ENCODE measurements at places on chromosomes 6 and 20. TPM values are rescaled to one million over a fixed set of nuclear protein-coding genes. Genes with fewer than 3 reads are reported as not detected.
A peak's percentile ranks its signal among the peaks of the same experiment; 100 is the strongest.

GRCh38 chr20:33697129-33697528 is 10.9 kb upstream of the E2F1 start:
- H3K27me3 ChIP-seq, result no peaks in the 10 kb centered on the region
- H3K27ac ChIP-seq, result no peak overlapping the region
- no peak overlapping the region for H3K4me3 ChIP-seq
- DNase-seq, result no peak

DNA sequence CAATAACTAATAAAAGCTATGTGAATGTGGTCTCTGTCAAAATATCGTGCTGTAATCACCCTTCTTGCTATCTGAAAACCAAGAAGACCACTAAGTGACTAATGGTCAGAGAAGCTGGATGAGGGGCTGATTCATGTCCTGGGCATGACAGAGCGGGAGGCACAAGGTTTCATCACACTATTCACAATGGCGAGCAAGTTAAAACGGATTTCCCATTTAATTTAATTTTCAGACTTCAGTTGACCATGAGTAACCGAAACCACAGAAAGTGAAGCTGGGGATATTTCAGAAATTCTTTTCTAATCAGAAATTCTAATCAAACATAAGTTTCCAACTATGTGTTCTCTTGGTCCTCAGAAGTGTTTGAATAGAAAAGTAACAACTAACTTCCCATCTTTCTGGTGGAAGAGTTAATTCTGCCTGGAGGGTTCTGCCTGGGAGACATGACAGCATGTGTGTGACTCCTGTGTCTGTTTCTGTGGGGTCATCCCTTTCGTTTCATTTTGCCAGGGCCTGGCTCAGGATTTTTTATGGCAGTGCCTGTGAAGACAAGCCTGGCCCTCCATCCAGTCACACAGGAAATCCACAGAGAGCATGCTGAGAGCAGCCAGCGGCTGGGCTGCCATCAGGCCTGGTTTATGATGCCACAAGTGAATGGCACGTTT is 98.9 kb downstream of the FAM120B start:
- H3K36me3 ChIP-seq, result peaks cover 9% of the 10 kb centered on the region
- no peak for DNase-seq
- H3K27me3 ChIP-seq, result no peaks in the 10 kb centered on the region
- H3K27ac ChIP-seq, result no peak overlapping the region
- H3K4me1 ChIP-seq, result no peaks in the 10 kb centered on the region

GRCh38 chr6:20540683-20541082 is 6.4 kb downstream of the CDKAL1 start:
- no peak overlapping the region for H3K27ac ChIP-seq
- H3K36me3 ChIP-seq, result peaks cover 16% of the 10 kb centered on the region
- no peaks in the 10 kb centered on the region for H3K27me3 ChIP-seq
- peaks cover 1% of the 10 kb centered on the region for H3K4me1 ChIP-seq

- no peak overlapping the region for H3K4me3 ChIP-seq
- no peaks in the 10 kb centered on the region for H3K27me3 ChIP-seq
- no peak for DNase-seq
- no peaks in the 10 kb centered on the region for H3K36me3 ChIP-seq
- no peaks in the 10 kb centered on the region for H3K4me1 ChIP-seq
- no peak overlapping the region for H3K27ac ChIP-seq
Observed at GRCh38 chr6:168645326-168645725, 204.3 kb downstream of the SMOC2 start.

DNA sequence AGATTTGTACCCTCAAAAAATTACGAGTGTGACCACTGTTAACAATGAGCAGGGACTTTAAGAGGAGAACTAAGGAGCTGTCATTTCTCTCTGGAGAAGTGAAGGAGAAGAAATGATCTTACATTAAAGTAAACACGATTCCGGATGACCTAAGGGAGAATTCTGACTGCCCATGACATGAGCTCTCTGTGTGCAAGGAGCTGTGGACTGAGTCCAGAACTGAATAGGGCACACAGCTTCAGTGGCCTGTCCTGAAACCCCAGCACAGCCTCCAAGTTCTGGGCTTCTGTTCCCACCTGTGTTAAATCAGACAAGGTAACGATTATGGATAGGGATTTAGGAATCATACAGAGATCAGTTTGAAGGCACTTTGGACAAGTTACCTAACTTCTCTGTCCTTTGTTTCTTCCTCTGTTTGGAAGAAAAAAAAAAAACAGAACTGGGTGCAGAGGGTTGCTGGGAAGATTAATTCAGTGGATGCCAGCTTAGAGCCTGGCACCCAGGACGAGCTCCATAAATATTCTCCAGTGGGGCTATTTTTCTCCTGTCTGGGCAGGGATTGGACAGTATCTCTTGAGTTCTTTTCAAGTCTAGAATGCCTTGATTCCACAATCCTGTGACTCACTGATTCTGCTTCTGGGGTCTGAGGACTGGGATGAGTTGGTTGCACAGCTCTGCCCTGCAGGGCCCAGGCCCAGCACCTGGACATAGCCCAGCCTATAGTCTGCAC is 65.7 kb downstream of the MRPL14 start:
- no peak overlapping the region for H3K4me3 ChIP-seq
- H3K27me3 ChIP-seq, result no peaks in the 10 kb centered on the region
- H3K36me3 ChIP-seq, result no peaks in the 10 kb centered on the region
- DNase-seq, result no peak
- H3K27ac ChIP-seq, result no peak overlapping the region

- DNase-seq, result peak; percentile 43
- no peaks in the 10 kb centered on the region for H3K27me3 ChIP-seq
- H3K4me3 ChIP-seq, result peak overlapping the region; percentile 51
Observed at GRCh38 chr20:63957004-63957689, 931 bp upstream of the UCKL1 start.

- no peak overlapping the region for H3K4me3 ChIP-seq
- H3K36me3 ChIP-seq, result no peaks in the 10 kb centered on the region
- H3K27me3 ChIP-seq, result no peaks in the 10 kb centered on the region
Observed at GRCh38 chr6:98037571-98037970, 754.6 kb upstream of the MMS22L start.

DNA sequence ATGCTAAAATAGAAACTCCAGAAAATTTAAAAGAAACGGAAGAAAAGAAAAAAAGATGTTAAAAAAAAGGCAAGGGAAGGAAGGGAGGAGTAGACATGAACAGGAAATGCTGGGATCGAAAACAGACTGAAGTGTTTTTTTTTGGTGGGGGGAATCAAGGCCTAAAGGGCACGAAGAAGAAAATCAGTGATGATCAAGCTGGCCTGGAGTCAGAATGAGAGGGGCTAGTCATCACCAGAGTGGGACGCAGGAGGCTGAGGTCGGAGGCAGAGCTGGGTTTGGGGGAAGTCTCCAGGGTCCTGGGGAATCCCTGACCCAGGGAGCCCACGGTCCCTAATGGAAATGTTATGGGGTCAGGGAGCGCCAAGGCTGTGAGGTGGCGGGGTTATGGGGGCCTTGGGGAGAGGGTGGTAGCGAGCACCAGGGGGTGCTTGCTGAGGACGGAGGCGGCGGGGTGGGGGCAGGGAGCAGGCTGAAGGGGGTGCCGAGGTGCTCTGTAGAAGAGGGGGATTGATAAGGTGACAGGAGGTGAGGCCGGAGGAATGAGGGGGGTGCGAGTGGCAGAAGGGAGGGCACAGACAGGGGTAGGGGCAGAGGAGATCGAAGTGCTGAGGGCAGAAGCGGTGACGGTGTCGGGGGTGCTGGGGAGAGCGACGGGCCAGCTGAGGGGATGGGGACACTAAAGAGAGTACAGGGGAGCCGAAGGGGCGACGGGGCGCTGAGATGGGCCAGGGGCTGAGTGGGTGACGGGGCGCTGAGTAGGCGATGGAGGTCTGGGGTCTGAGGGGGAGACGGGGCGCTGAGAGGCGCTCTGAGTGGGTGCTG is 684 bp downstream of the ZNFX1 start:
- H3K4me3 ChIP-seq, result peak overlapping the region; percentile 97
- H3K36me3 ChIP-seq, result peaks cover 43% of the 10 kb centered on the region
- peak; percentile 17 for DNase-seq
- peaks cover 64% of the 10 kb centered on the region for H3K4me1 ChIP-seq
- H3K27ac ChIP-seq, result peak overlapping the region; percentile 88

The ALDH8A1 gene
- 0.08 TPM for polyA plus RNA-seq

The ACTL10 gene
- polyA plus RNA-seq, result 6.6 TPM

The CRISP3 gene
- not detected for polyA plus RNA-seq

All from CD8-positive, alpha-beta memory T cell (primary cell).